Right lobe of liver (tissue), 6 donors: ENCODE measurements at places on chromosomes 1 and 21.

DNA sequence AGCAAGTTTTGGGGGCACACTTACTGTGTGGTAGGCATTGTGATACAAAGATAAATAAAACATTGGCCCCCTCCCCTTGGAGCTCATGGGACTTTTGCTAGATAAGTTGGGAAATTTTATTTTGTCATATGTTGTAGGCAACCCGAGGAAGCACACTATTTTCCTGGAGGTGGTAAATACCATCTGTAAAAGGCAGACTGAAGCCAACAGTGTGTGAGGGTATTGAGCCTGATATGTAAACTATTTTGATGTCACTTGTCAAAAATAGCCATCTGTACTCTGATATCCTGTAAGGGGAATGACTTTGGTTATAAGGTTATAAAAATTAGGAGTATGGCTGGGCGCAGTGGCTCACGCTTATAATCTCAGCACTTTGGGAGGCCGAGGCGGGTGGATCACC is 30.6 kb downstream of the VANGL2 start:
- no peak for DNase-seq

DNA sequence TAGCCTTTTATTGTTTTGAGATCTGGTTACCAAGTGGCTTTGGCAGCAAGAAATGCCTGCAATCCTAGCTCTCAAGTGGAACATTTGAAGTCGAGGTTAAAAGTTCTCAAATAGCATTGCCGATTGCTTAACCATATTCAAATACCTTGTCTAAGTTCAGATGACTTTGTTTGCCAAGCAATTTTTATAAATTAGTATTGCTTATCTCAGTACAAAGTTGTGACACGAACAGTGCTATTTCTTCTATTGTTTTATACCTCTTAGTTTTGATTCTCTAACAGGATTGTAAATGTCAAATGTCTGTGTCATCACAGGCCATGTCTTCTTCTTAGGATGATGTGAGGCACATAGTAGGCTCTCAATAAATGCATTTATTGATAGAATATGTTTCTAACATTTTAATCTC is 633.3 kb downstream of the PTPRC start:
- no peak for DNase-seq

- DNase-seq, result peak; percentile 65
Measured at GRCh38 chr21:45923146-45923545, 58.4 kb upstream of the COL6A1 start.

GRCh38 chr1:54623216-54624007 is at the start of gene FAM151A:
FAM151A (minus strand) TSS chr1:54623525; CDS start chr1:54623395, 130 bp downstream.
- DNase-seq, result peak; percentile 70

DNA sequence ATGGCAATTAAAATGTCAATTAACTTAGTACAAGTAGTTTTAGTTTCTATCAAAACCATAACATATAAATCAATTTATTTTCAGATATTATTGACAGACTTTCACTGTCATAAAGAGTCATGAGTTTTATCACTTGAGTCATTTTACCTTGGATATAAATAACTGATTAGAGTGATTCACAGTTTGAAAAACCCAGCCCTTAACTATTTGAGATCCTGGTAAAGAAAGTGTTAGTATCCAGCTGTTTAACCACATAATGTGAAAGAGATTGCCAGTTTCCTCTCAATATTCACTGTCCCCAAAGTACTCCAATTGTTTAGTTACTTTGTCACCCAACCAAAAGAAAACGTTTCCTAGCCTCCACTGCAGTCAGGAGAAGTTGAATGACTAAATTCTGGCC is 91.3 kb downstream of the UCHL5 start:
- DNase-seq, result no peak

DNA sequence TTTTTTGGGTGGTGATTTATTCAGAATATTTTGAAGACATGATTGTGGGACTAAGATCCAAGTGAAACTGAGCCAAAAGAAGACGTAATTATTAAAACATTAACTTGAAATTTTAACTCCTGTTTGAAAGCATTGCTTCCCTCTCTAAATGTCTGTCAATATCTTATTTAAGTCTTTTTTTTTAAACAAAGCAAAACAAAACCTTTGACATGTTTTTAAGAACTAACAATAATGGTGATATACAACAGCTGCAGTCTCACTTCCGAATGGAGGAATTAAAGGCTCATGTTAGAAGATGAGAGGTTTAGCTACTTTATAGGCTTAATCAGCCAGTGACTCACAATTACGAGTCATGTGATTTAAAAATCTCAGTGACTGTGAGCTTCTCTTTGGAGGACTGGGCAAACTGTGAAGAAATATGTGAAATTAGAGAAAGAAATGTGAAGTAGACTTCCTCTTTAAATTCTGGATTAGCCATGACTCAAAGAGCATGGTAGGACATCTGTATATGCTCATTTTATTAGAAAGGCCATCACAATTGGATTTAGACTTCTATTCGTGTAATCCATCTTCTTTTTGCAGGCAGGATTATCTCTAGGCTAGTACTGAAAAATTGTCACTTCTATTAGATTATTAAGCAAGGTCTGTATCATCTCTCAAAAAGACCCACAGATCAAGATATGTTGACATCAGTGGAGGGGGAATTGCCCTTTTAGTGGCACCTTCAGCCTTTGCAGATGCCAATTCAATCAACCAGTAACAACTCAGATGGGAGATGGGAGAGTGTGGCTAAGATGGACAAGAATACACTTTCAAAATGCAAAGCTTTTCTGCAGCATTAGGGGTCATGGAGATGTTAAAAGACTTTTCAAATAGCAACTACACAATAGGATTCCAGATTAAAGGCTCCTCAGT is 28.7 kb downstream of the KCNA3 start:
- no peak for DNase-seq

GRCh38 chr1:246332078-246332477 is 175.0 kb downstream of the SMYD3 start:
- DNase-seq, result no peak

GRCh38 chr1:180781718-180782117 is 131.0 kb upstream of the KIAA1614 start:
- DNase-seq, result no peak

DNA sequence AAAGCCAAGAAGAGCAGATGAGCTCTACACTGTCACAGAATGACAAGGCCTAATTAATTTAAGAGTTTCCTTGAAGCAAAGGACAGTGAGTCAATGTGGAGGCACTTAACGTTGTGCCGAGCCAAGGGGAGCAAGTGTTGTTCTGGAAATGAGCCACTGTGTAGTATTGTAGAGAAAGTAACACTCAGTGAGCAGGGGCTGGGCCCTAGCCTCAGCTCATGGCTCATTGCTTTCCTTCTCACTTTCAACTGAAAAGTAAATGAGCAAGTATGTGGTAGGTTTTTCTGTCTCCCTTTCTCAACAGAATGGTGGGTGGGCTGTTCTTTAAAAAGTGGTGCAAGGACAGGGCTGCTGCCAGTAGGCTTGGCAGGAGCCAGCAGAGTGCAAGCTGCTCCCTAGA is 11.8 kb upstream of the KIAA0040 start:
- no peak for DNase-seq

GRCh38 chr1:21532992-21533534 is 23.8 kb downstream of the ALPL start:
- DNase-seq, result no peak

DNA sequence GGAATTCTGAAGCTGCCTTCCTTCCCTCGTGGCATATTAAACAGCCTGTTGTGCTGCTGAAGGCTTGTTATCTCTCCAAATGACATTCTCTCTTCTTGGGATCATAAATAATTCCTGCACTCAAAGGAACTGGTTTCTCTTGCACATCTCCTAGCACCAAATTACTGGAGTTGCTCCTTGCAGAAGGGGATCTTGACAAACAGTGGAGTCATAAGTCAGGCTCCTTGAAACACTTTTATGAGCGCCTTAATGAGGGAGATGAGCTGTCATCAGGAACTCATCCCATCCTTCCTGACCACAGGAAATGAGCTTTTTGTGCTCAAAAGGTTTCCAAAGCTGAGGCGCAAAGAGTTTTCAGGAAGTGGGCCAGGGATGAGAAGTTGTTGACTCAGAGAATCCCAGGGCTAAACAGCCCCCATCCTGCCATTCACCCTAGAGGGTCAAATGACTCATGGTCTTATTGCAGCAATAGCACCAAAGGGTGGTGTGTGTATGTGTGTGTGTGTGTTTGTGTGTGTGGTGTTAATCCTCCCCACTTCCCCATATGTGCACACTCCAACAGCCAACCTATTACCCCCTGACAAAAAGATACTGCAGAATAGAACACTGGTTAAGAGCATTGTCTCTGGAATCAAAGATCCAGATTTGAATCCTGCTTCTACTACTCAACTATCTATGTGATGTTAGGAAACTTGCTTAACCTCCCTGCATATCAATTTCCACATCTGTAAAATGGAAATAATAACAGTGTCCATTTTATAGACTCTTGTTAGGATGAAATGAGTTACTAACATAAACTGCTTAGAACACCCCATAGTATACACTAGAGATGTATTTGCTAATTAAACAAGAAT is 2.8 kb upstream of the PHC2 start:
- no peak for DNase-seq

GRCh38 chr1:14334336-14335176 is 263.9 kb upstream of the KAZN start:
- DNase-seq, result no peak

GRCh38 chr21:30408782-30409494 is 13.1 kb downstream of the KRTAP13-1 start:
- no peak for DNase-seq

- no peak for DNase-seq
Measured at GRCh38 chr1:203281033-203281432, 24.3 kb upstream of the BTG2 start.

DNA sequence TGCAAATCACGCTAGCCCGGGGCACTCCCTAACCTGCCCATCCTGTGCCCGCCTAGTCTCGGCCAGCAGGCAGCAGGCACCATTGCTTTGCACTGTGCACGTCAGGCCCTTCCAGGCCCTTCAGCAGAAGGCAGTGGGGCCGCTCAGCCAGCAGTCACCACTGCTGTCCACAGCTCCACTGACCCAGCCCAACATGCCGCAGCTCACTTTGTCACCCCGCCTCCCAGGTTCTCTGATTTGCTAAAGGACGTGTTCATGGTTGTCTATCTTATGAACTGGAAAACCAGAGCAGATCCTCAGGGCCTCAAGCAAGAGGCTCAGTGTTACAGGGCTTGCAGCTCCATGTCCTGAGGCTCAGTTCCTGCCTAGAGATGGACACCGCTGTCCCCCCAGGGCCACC is 14.2 kb upstream of the SPOCD1 start:
- DNase-seq, result no peak

DNA sequence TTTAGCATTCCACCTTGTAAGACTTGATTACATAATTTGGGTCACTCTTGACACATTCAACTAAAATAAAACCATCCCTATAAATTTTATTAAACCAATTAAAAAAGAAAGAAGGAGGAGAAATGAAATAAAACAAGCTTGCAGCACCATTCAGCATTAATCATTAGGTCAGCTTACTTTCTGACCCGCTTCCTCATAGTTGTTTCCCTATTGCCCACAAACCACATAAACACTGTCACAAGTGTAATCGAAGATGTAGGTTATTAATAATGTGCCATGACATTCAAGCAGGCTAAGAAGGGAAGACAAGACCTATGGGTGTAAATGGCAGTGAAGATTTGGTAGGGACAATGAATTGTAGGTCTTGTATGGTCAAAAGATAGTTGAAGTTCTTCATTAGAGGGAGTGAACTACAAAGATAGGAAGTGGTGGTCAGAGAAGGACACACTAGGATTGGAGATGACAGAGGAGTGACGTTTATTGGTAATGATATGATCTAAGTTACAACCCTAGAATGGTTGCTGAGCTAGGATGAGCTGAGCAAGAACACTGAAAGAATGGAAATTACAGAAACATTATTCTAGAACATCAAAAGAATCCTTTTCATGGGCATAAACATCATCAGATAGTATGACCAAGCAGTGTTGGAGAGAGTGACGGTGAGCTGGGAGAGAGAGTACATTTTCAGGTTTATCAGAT is 231.5 kb downstream of the KCNT2 start:
- DNase-seq, result no peak

DNA sequence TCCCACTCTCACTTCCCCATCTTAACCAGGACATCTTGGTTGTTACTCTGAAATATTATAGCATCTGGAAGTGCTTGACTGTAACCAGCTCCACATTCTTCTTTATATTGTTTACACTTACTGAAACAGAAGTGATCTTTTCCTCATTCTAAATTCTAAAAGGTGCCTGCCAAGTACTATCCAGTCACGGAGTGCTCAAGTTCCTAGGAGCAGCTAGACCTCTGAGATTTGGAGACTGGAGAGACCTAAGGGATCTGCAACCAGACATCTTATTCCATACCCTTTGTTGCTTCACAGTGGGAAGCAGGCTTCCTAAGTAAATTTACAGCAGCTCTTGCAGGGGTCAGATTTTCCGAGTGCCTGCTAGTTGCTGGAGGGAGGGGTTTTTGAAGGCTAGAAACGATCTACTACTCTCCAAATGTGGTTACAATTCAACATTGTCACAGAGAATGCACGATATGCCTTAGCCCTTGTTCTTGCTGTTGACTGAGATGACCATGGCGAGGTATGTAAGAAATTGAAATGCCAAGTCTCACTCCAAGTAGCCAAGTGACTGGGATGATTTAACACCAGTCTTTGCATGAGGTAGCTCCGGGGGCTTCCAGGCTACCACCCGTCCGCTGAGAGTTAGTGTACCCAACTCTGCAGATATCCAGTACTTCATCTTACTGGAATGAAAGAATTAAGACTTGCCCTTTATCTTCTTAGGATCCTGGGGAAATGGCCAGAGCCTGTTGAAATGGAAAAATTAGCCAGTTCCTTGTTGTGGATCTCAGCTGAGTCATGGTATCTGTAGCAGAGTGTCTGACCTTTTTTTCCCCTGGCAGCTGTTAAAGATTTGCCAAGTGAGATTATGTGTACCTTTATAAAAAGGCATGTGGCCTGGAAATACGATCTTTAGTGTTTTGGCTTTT is 150.8 kb downstream of the MAST2 start:
- DNase-seq, result no peak

GRCh38 chr1:221725735-221726672 is 15.9 kb downstream of the DUSP10 start:
- no peak for DNase-seq

GRCh38 chr1:26353976-26354820 is at the start of gene CRYBG2:
CRYBG2 (minus strand) TSS chr1:26354130; CDS start chr1:26346657, 7,473 bp downstream.
- no peak for DNase-seq

DNA sequence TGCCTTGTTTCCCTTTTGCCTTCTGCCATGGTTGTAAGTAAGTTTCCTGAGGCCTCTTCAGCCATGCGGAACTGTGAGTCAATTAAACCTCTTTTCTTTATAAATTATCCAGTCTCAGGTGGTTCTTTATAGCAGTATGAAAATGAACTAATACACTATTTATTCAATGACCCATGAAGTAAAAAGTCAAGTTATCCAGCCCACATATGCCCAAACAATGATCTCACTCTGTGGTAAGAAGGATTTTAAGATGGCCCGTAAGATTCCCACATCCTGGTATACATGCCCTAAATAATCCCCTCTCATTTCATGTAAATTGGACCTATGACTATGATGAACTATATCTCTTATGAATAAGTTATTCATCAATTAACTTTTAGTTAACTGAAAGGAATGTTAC is 1008.3 kb upstream of the B3GALT2 start:
- DNase-seq, result no peak

GRCh38 chr1:34663031-34663430 is 91.8 kb upstream of the GJB5 start:
- DNase-seq, result no peak

GRCh38 chr21:31137960-31138359 is 99.7 kb upstream of the KRTAP19-8 start:
- no peak for DNase-seq

- DNase-seq, result no peak
Measured at GRCh38 chr1:15931401-15931800, 44.5 kb downstream of the ZBTB17 start.

GRCh38 chr1:177812144-177812543 is 157.7 kb downstream of the SEC16B start:
- no peak for DNase-seq
